ENCODE measurements at places on chromosomes 13 and 19.

GRCh38 chr19:39133431-39134270 lies 8.1 kb downstream of the PAK4 start:
- DNase-seq: no peak

DNA sequence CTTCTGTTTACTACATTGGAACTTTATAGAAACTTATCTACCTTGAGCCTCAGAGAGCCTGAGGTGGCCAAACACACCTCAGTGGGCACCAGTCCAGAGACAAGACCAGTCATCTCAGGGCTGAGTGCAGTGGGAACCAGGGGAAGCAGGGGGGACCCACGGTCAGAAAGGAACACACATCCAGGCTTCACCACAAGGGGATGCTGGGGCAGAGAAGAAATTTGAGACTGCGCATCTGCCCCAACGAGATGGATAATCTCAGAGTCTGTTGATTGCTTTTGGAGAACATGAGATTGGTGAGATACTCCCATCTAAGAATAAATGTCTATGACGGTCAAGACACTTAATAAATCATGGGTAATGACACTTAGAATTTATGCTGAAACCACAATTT lies 98.7 kb downstream of the DOCK9 start:
- DNase-seq: no peak

GRCh38 chr13:51734786-51735185 lies 69.2 kb downstream of the DHRS12 start:
- DNase-seq: no peak

DNA sequence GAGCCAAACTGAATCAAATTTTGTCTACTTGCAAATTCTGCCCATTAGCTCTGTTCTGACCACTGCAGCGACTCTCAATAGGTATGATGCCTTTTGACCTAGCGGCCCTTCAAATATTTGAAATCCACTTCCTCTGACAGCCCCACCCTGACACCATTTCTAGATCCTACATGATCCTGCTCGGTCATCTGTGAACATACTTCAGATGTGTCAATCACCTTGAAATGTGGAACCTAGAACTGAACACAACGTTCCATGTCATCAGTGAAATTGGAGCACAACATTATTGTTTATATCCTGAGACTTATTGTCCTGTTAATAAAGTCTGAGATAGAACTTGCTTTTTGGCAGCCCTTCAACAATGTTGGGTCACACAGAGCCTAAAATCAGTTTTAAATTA lies 98.2 kb downstream of the UBL3 start:
- no peak for DNase-seq

DNA sequence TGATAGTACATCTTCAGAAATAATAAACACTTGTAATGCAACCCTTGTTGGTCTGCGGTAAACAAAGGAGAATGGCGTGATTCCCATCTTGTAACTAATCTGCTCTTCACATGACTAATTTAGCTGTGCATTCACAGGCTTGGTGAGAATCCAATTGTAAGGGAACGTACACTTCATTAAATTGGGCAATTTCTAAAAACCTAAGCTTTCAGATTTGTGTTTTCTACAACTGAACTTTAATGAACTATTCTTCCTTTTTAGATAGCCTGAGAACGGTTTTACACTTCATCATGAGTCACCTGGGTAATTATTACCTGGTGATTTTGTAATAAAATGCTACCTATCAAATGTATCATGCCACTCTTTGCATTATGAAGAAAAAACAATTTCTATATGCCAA lies 306.9 kb downstream of the KLF5 start:
- DNase-seq: no peak

DNA sequence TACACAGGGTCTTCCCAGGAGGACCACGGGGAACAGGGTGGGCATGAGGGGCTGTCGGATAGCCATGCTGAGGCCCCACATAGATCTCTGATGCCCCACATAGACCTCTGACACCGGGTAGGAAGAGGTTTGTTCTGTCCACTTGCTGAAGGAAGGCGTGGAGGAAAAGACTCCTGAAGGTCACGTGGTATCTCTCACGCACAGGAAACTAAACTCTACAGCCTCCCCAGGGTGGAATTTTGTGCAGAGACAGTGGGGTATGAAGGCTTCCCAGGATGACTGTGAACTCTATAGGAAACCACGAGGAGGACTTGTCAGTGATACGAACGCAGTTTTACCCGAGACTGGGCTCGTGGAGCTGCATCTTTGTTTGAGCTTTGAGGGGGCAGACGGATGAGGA lies 2.8 kb downstream of the EVI5L start:
- DNase-seq: no peak

DNA sequence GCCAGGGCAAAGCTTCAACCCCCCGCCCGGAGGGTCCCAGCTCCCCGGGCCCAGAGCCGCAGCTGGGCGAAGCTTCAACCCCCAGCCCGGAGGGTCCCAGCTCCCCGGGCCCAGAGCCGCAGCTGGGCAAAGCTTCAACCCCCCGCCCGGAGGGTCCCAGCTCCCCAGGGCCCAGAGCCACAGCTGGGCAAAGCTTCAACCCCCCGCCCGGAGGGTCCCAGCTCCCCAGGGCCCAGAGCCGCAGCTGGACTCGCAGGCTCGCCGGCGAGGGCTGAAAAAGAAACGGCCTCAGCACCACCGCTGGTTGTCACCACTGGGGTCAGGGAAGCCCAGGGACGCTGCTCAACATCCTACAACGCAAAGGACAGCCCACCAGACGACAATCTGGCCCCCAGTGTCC lies 5.2 kb downstream of the REXO1 start:
- DNase-seq: no peak

GRCh38 chr13:110284779-110285484 lies 22.0 kb downstream of the COL4A1 start:
- no peak for DNase-seq

GRCh38 chr19:32570081-32570785 lies 10.8 kb upstream of the PDCD5 start:
- DNase-seq: no peak

GRCh38 chr13:80359778-80360452 lies 19.0 kb upstream of the SPRY2 start:
- DNase-seq: no peak

- no peak for DNase-seq
Observed at GRCh38 chr13:33758113-33758512, 59.8 kb upstream of the RFC3 start.

- DNase-seq: no peak
Observed at GRCh38 chr19:29761575-29762232, 46.6 kb upstream of the C19orf12 start.

DNA sequence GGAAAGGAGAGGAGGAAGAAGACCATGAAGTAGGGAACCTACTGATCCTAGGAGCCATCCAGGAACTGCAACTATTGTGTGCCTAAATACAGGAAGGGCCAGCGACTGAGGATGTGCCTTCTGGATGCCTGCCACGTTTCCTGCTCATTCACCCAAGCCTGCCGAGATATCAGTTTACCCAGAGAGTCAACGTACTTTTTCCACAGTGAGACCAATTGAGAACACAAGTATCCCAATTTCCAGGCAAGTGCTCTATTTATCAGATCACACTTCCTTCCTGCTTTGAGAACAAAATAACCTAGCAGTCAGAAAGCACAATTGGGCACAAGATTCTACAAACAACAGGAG lies 122.4 kb downstream of the AKAP11 start:
- DNase-seq: no peak

GRCh38 chr19:46279177-46279576 lies 17.7 kb upstream of the HIF3A start:
- DNase-seq: no peak

DNA sequence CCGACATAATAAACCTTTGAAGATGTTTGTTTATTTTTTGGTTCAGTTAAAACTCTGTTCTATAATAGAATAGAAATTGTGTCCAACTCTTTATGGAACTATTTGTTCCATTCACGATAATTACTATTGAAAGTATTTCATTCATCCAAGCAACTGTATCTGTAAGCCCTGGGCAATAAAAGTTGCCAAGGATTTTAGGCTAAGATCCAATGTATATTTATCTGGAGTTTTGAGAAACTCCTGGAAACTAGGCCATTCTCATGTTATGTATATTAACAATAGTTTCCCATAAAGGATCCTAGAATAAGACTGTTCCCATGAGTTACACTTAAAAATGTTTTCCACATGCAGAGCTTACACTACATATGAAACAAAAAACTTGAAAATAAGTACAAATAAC lies 261.6 kb downstream of the SLITRK6 start:
- DNase-seq: no peak

DNA sequence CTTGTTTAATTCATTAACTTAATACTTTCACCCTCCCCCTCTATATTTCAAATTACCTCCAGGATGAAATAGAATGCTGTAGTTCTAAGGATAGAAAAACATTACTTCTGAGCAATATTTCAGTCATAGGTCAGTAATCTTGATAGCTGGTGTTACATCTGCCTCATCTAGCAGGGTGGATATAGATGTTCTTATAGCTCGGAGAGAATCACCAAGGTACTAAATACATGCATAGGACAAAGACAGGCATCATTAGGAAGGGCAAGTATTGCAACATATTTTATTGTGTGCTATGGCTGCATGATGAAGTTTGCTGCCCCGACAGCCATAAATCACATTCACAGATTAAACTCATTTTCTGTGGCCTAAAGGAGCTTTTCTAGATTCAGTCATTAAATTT lies 601.0 kb downstream of the FGF9 start:
- no peak for DNase-seq

- DNase-seq: no peak
Observed at GRCh38 chr19:10988380-10988779, 27.6 kb downstream of the SMARCA4 start.

GRCh38 chr13:42109957-42110356 lies 61.5 kb downstream of the DGKH start:
- no peak for DNase-seq

DNA sequence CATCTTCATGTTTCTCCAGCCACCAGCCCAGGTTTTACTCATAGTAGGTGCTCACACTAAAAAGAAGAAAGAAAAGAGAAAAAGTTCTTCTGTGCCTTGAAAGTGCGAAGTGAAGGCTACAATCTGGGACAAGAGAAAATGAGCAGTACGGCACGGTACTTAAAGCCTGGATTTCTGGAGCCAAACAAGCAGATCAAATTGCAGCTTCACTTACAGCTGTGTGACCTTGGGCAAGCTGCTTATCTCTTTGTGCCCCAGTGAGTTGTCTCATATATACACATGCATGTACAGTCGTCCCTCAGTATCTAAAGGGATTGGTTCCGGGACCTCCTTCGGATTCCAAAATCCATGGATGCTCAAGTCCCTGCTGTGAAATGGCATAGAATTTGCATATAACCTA lies 41.8 kb downstream of the GSX1 start:
- DNase-seq: no peak

- DNase-seq: no peak
Observed at GRCh38 chr19:35743640-35744429, 1.4 kb downstream of the U2AF1L4 start.

- no peak for DNase-seq
Observed at GRCh38 chr13:97011446-97012131, 17.3 kb upstream of the OXGR1 start.

- no peak for DNase-seq
Observed at GRCh38 chr19:48926909-48927308, 6.6 kb upstream of the DHDH start.

GRCh38 chr13:51478418-51479198 lies 25.8 kb upstream of the INTS6 start:
- DNase-seq: no peak

- no peak for DNase-seq
Observed at GRCh38 chr13:106911020-106911419, 343.1 kb upstream of the ARGLU1 start.

GRCh38 chr19:310141-310651 lies 19.0 kb upstream of the PLPP2 start:
- DNase-seq: no peak

DNA sequence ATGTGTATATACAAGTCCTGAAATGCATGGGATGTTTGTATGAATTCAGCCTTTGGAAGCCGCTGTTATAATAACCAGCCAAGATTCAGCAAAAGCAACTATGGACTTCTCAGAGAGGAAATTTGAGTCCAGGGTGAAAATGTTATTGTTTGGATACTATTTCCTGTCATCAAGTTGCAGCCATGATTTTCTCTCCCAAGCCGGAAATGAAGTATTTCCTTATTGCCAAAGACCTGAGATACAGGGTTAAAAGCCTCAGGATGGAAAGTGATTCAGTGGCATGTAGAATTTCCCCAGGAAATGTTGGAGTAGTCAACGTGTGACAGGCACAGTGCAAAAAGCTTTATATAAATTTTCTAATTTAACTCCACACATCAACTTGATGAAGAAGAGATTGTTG lies 133.9 kb downstream of the IRS2 start:
- DNase-seq: no peak

GRCh38 chr19:38385057-38385803 lies 2.6 kb downstream of the GGN start:
- DNase-seq: no peak

DNA sequence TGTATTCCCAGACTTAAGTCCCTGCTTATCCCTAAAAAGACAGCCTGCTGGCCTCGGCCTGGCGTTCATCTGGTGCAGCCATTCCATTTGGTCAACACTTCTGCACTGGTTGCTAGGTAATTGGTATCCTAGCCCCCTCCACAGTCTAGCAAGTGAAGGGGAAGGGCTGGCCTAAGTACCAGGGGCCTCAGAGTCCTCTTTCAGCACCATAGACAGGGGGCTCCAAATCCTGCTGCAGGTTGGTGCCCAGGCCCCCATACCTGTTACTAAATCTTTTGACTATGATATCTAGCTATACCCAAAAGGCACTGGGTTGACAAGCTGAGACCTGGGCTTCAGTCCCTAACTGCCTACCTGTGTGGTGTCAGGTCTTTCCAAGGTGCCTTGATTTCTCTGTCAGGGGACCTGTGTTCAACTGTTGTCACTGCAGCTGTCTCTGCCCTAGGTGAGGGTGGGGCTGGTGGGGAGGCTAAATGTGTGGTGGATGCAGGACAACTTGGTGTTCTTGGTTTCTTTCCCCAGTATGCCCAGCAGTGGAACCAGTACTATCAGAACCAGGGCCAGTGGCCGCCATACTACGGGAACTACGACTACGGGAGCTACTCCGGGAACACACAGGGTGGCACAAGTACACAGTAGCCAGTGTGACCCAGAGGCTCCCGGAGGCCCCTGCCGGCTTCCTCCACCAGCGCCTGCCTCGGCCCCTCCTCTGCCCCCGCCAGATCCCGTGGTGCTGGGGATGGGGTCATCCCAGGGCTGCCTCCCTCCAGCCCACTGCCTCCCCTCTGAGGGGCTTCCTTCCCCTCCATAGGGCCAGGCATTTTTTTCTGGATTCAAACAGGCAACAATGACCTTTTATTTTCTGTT lies 3.8 kb upstream of the CCDC97 start:
- no peak for DNase-seq

DNA sequence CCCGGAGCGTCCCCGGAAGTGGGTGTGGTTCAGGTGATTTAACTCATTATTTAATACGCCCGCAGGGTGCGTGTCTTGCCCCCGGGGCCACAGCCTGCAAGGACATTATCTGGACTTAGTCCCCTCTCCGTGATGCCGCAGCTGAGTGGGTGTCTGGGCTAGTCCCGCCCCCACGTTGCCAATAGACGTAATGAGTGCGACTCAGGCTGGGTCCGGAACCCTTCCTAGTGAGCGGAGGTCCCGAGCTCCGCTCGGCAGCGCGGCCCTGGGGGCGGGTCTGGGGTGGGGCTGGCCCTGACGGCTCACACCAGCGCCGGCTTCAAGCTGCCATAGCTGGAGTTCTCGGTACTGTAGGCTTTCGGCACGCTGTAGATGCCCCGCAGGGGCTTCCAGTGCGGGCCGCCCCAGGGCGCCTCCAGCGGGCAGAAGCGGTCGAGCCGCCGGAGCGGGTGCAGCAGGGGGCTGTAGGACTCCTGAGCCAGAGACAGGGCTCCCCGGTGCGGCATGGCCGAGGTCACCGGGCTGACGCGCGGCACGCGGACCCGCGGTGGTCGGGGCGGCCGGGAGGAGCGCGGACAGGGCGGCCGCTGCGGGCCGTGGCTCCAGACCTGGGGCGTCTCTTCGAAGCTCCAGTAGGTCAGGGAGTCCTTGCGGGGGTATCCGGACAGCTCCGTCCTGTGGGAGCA lies 918 bp upstream of the LHB start:
- peak; percentile 43 for DNase-seq
